ENCODE measurements at places on chromosomes 12 and 14.
A peak's percentile ranks its signal among the peaks of the same experiment; 100 is the strongest.

DNA sequence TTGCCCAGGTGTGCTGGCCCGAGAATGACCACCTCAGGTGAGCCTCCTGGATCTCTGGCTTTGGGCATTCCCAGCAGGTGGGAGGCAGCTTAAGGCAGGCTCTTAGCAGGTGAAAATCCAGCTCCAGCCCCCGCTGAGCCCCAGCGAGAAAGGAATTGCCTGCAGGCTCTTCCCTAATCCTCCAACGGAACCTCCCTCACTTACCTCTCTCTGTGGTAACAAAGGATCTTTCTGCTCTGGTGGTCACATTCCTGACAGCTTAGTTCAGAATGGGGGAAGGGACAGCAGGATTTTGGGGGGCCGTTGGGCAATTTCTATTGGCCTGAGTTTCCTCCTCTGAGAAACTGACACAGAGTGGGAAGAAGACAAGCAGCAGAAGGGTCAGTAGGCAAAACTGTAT lies 116.0 kb upstream of the LHX5 start:
- H3K4me1 ChIP-seq, result peaks cover 7% of the 10 kb centered on the region
- H3K27me3 ChIP-seq, result peaks cover 44% of the 10 kb centered on the region
- no peaks in the 10 kb centered on the region for H3K36me3 ChIP-seq
- H3K27ac ChIP-seq, result no peak overlapping the region
- DNase-seq, result no peak

DNA sequence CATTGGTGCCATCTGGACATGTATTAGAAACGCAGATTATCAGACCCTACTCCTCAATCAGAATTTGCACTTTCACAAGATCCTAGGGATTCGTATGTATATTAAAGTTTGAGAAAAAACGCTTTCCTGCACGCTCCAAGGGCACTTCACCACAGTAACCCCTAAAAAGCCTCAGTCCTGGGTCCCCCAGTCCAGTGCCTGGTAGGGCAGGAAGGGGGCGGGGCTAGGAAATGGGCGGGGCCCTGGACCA lies 369 bp downstream of the DEPDC4 start:
- no peak for DNase-seq
- no peaks in the 10 kb centered on the region for H3K27me3 ChIP-seq
- H3K36me3 ChIP-seq, result peaks cover 11% of the 10 kb centered on the region
- peak overlapping the region; percentile 99 for H3K4me3 ChIP-seq
- peaks cover 30% of the 10 kb centered on the region for H3K4me1 ChIP-seq

DNA sequence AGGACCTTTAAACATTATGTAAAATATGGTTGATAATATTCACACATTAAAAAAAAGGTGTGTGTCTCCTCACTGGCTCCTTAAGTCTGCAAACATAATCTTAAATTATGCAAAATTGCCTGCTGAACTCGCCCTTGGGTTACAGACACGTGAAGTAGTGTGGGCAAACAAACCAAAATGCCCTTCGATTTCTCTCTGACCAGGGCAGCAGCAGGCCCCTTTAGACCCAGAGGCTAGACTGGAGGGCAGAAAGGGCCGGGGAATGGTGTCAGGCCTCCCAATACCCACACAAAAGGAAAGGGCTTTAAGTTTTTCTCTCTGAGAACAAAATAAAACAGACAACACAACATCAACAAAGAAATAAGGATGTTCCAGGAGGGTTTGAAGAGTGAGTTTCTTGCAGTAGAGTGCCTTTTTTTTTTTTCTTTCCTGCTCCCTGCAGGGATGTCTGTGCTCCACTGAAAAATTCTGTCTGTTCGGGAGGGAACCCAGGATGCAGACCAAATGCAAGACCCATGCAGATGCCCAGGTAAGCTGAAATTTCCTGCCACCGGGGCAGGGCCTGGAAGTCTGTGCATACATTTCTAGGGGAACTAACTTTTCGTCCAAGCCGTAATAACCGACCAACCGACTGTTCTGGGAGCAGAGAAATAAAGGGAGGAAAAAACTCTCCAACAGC lies 1.7 kb downstream of the TBX3 start:
- DNase-seq, result no peak
- H3K27ac ChIP-seq, result no peak overlapping the region
- H3K27me3 ChIP-seq, result peaks cover 100% of the 10 kb centered on the region
- peaks cover 9% of the 10 kb centered on the region for H3K4me1 ChIP-seq

GRCh38 chr12:102883204-102883799 lies 33.7 kb downstream of the PAH start:
- H3K4me1 ChIP-seq, result peaks cover 3% of the 10 kb centered on the region
- H3K27ac ChIP-seq, result no peak overlapping the region
- no peaks in the 10 kb centered on the region for H3K36me3 ChIP-seq
- no peak overlapping the region for H3K4me3 ChIP-seq
- H3K27me3 ChIP-seq, result peaks cover 15% of the 10 kb centered on the region

DNA sequence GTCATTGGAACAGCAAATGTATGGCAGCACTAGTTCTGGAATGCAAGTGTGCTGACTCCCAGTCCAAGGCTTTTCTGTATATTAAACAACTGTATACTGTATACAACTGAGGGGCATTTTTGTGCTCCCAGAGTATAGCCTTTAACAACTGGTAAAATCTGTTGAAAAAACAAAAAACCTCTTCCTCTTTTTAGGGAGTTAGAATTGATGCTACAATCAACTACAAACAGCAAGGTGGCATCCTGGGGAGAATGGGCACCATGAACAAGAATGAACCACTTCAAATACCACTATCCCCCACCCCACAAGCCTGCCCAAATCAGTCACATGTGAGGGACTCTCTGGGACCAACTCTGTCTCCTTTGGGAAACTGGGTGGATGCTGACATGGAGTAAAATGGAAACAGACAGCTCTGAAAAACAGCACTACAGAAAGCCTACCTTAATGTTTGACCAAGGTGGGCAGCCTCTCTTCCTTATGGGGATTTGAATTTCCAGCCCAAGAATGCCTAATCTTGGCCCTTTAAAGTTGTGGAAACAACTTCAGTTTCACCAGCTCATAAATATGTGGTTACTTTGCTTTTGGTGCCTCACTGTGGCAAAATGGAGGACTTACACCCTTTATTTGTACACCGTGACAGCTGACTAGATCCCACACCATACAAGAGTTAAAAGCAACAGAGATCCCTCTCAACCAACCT lies 7.5 kb downstream of the VTI1B start:
- peaks cover 22% of the 10 kb centered on the region for H3K36me3 ChIP-seq
- peak overlapping the region; percentile 71 for H3K27ac ChIP-seq
- no peaks in the 10 kb centered on the region for H3K27me3 ChIP-seq
- H3K4me1 ChIP-seq, result peaks cover 64% of the 10 kb centered on the region
- peak; percentile 7 for DNase-seq
- peak overlapping the region; percentile 27 for H3K4me3 ChIP-seq

DNA sequence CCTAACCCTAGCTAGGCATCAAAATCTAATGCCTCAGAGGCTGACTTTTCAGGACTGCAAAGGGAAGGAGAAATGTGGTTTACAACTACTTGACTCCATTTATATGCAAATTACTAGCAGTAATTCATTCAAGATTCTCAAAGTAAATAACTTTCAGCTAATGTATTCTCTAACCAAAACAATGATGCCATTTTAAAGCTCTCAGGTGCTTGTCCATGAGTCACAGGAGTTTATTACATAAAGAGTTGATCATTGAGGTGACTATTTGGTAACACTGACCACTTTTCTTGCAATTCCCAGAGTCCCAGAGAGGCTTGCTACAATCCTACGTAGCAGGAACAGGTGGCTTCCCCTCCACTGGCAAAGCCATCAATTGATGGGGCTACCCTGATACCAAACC lies 109.0 kb upstream of the SLC35F4 start:
- no peaks in the 10 kb centered on the region for H3K4me1 ChIP-seq
- no peaks in the 10 kb centered on the region for H3K36me3 ChIP-seq
- peaks cover 8% of the 10 kb centered on the region for H3K27me3 ChIP-seq
- H3K27ac ChIP-seq, result no peak overlapping the region
- no peak overlapping the region for H3K4me3 ChIP-seq
- DNase-seq, result no peak

GRCh38 chr12:92568691-92569090 lies 134.1 kb upstream of the PLEKHG7 start:
- H3K4me3 ChIP-seq, result no peak overlapping the region
- H3K36me3 ChIP-seq, result no peaks in the 10 kb centered on the region
- no peak for DNase-seq
- no peaks in the 10 kb centered on the region for H3K27me3 ChIP-seq
- H3K4me1 ChIP-seq, result no peaks in the 10 kb centered on the region
- H3K27ac ChIP-seq, result no peak overlapping the region

DNA sequence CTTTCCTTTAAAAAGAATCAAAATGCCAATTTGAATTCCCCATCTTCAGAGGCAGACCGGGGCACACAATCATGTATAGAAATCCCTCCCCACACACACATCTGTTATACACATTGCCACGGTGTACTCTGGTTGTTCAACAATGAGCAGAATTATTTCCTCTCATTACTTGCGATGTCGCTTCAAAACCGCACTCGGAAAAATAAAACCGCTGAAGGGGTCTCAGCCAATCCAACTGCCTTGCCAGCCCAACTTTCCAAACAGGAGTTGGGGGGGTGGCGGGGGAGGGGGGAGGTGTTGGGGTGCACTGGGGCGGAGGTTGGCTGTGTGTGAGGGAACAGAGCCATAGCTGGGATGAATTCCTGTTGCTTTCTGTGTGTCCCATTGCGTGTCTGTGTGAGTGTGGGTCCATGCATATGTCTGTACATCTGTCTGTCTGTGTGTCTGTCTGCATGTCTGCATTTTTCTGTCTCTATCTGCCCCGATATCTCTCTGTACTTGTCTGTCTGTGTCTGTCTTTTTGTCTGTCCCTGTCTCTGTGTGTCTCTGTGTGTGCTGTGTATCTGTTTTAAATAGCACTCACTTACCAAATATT lies 163.6 kb upstream of the TBX3 start:
- H3K36me3 ChIP-seq, result no peaks in the 10 kb centered on the region
- H3K4me3 ChIP-seq, result no peak overlapping the region
- no peak overlapping the region for H3K27ac ChIP-seq
- DNase-seq, result no peak
- H3K27me3 ChIP-seq, result no peaks in the 10 kb centered on the region
- no peaks in the 10 kb centered on the region for H3K4me1 ChIP-seq

DNA sequence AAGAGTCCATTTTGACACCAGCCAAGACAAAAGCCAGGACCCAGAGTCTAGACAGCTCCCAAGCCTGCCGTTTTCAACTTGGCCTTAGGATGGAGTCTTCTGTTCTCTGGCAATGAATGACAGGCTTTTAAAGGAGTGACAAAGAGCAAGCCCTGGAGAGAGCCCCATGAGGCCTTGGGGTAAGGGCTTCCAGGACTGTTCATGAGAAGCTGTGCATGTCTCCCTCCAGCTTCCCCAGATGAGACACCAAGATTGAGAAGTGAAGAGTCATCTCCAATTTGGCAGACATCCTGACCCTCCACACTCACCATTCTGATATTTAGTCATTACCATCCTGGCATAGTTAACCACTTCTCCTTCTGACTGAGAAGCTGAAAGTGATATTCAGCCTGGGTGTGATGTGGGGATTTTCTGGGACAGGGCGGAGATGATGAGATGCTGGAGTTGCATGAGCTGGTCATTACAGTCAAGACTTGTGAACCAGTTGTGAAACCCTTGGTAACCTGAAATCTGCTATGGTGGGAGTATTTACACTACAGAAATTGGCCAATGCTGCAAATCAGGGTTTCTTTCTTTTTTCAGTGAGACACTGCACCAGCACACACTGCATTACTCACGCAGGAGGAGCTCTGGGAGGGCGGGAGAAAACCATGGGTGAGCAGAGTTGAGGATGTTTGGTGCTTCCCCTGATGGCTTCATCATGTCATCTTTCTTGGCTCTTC lies 77.8 kb downstream of the VCPKMT start:
- H3K27ac ChIP-seq, result peak overlapping the region; percentile 94
- DNase-seq, result no peak
- peaks cover 47% of the 10 kb centered on the region for H3K4me1 ChIP-seq

GRCh38 chr14:89619596-89619995 lies 202.6 kb upstream of the FOXN3 start:
- H3K4me3 ChIP-seq, result peak overlapping the region; percentile 83

DNA sequence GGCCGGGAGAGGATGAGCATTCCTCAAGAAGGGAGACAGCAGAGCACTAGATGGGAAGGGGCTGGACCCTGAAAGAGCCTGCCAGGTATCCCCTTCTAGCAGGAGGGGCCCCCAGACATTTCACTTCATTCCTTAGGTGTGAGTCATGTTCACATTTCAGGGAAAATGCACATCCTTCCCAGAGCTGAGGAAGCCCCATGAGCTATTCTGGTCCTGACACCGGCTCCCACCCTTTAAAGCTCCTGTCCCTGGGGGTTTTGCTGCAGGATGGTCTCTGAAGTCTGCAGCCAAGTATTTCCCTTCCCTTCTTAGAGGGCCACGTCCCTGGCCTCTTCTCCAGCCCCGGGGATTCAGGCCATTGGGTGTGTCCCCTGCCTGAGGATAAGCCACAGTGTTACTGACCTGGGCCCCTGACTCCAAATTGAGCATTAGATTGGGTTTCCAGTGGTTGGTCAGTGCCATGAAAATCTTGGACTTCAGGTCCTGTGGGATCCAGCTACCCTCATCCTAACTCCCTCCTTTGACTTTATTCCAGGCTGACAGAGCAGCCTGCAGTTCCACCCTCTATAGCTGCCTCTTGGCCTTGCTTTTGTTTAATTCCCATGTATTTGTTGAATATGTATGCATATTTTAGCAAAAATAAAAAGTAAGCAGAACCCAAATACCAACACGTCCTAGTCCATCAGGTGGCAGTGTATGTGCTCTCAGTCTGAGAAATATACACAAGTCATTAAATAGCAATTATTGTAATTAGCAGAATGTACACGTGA lies 267.1 kb downstream of the CACNA1C start:
- no peak for DNase-seq
- H3K27me3 ChIP-seq, result peaks cover 69% of the 10 kb centered on the region
- H3K4me1 ChIP-seq, result no peaks in the 10 kb centered on the region
- no peaks in the 10 kb centered on the region for H3K36me3 ChIP-seq
- no peak overlapping the region for H3K4me3 ChIP-seq

- no peaks in the 10 kb centered on the region for H3K4me1 ChIP-seq
- H3K4me3 ChIP-seq, result no peak overlapping the region
- H3K27me3 ChIP-seq, result peaks cover 6% of the 10 kb centered on the region
- H3K27ac ChIP-seq, result no peak overlapping the region
- no peak for DNase-seq
Measured at GRCh38 chr14:26596543-26597061, 1.2 kb downstream of the NOVA1 start.

DNA sequence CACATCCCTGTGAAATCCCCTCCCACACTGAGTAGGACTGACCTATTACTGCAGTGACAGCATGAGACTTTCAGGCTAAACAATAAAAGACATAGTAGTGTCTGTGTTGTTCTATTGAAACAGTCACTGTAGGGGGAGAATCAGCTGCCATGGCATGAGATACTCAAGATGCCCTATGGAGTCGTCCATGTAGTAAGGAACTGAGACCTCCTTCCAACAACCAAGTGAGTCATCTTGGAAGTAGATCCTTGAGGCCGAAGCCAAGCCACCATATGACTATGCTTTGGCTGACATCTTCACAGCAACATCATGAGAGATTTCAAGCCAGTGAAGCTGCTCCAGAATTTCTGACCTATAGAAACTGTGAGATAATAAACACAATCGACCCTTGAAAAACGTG lies 12.1 kb upstream of the LRP6 start:
- peaks cover 45% of the 10 kb centered on the region for H3K27me3 ChIP-seq
- H3K4me1 ChIP-seq, result no peaks in the 10 kb centered on the region
- no peak overlapping the region for H3K4me3 ChIP-seq
- no peak overlapping the region for H3K27ac ChIP-seq
- peaks cover 3% of the 10 kb centered on the region for H3K36me3 ChIP-seq

All from effector memory CD8-positive, alpha-beta T cell (primary cell).